Aorta (tissue), 5 donors: ENCODE measurements at places on chromosomes 11 and 22.

- no peak for DNase-seq
Measured at GRCh38 chr22:26893173-26894110, 236.1 kb downstream of the MIAT start.

GRCh38 chr11:45238724-45239123 is 47.4 kb downstream of the SYT13 start:
- no peak for DNase-seq

DNA sequence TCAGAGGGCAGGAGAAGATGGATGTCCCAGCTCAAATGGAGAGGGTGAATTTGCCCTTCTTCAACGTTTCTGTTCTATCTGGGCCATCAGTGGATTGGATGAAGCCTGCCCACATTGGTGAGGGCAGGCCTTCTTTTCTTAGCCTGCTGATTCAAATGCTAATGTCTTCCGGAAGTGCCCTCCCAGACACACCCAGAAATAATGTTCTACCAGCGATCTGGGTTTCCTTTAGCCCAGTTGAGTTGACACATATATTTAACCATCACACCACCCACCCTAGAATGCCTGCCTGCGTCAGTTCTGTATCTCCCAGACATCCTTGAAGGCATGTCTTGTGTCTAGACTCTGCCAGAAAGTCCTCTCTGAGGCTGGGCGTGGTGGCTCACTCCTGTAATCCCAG is 34.7 kb downstream of the CACNG2 start:
- DNase-seq: no peak

- no peak for DNase-seq
Measured at GRCh38 chr11:17542249-17542648, 2.0 kb downstream of the USH1C start.

DNA sequence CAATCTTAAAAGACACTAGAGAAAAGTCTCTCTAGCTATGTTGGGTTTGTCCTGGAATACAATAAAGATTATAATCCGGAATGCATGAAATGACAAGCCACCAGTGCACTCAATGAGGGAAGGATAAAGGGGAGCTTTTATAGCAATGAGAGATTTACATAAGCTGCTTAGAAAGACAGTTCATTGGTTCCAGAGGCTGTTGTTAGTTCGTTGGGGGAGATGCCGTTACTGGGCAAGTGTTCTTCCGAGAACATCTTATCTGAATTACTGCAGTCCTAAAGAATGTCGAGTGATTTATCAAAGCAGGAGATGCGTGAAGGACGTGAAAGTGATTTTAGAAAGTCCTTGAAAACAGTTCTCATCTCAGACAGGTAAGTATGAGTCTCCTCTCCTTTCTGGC is 33.6 kb downstream of the SYN3 start:
- no peak for DNase-seq

GRCh38 chr22:44192098-44192815 is 11.5 kb downstream of the PARVG start:
- no peak for DNase-seq

- DNase-seq: no peak
Measured at GRCh38 chr11:106468086-106468485, 390.6 kb downstream of the AASDHPPT start.

GRCh38 chr11:91922846-91923245 is 301.8 kb upstream of the FAT3 start:
- DNase-seq: no peak

- DNase-seq: no peak
Measured at GRCh38 chr11:11622772-11623171, 967 bp upstream of the GALNT18 start.

- peak; percentile 41 for DNase-seq
Measured at GRCh38 chr22:44097263-44098020, 73.3 kb downstream of the PARVB start.

DNA sequence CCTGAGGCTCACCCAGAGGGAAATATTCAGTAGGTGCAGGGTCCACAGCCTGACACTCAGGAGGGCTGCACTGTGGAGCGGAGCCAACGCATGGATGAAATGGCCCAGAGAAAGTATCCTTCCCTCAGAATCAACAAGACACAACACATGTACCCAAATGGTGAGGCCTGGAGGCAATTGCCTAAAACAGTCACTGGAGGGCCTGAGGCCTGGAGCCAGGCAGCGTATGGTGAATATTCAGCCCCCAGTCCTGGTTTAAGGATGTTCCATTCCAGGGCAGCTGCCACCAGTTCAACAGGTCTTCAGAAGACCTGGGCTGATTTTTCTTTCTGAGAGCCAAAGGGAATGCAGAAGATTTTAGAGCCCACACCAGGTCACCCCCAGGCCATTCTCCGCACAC is 264.8 kb downstream of the INSC start:
- DNase-seq: no peak

GRCh38 chr11:63993993-63994392 is 7.8 kb downstream of the OTUB1 start:
- peak; percentile 67 for DNase-seq

DNA sequence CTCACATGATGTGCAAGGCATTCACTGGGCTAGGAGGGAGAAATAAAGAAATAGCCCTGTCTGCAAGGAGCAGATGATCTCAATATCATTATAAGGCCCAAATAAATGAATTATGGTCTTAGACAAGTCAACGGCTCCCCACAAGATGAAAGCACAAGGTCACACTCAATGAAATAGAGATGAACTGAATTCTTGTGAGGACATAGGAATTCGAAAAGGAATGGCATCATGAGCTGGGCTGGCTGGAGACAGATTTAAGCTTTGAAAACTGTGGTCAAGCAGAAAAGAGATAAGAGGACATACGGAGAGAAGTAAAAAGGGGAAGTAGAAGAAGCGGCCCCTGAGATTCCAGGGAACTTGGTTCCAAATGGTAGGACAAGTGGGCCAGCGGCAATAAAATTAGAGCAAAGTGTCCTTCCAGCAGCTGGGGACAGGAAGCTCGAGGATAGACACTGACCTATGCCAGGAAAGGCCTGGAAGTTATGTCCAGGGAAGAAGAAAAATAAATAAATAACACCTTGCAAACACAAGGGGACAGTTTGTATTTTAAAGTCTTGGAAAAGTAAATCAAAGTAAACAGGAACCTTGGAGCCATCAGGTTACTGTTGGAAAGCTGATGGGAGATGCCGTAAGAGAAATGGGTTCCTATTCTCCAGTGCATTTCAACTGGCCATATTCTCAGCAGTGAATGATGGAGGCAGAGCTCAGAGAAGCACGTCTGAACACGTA is 37.8 kb downstream of the GALNT18 start:
- no peak for DNase-seq

GRCh38 chr11:3340025-3340424 is 38.9 kb downstream of the ZNF195 start:
- DNase-seq: no peak

DNA sequence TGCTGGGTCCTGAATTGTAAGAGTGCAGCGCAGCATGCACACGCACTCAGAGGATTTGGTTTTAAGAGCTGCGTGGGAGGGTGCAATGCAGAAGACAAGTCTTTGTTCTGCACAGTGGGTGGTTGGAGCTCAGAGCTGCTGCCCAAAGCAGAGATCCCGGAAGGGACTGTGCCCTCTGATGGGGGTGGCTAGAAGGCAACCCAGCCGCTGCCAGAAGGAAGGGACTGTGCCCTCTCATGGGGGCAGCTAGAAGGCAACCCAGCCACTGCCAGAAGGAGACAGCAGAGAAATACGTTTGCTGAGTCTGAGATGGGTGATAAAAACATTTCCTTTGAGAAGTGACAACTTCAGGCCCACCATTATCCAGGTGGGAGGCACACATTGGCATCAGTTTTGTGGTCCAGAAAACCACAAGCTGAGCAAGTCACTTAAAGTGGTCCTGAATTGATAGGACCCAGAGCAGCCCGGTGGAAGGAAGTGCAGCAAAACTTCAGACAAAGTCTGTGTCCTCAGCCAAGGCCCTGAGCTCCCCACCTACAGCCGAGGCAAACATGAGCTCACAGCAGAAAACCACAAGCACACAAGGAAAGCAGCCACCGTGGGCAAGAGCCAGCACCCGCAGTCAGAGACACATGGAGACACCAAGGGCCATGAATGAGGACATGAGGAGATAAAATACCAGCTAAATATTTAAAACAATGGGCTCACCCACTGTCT is 4.3 kb downstream of the KRTAP5-6 start:
- no peak for DNase-seq
